ENCODE measurements at places on chromosomes 1 and 21.
A peak's percentile ranks its signal among the peaks of the same experiment; 100 is the strongest.

DNA sequence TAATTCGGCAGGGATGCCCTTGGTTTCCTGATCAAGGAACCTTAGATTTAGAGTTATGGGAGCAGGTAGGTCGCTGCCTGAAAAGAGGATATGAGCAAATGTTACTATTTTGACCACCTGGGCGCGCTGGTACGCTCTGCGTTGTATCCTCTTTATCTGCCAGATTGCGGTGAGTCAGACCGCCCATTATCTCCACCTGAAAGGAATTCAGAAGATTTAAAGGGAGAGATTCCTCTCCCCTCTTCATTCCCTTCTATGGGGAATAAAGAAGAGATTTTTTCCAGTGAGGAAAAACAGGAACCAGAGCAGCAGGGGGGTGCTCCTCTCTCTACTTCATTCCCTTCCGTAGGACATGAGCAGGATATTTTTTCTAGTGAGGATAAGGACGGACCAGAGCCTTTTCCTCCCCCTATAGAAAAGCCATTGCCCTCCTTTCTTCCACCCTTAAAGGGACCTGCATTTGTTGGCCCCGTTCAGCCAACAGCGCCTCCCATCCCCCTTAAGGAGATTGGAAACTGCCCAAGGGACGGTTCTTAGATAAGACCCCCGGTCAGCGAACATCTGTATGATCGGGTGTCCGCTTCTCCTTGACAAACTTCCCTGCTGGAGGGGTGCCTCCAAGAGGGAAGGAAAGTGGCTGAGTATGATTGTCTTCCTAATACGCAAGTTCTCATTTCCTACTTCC, 34.1 kb downstream of the CLCA1 start:
- no peak for DNase-seq

- no peak for DNase-seq
These were observed 7.5 kb downstream of the PPP1R12B start for GRCh38 chr1:202355944-202356553.

GRCh38 chr1:183138301-183138700, 47.8 kb upstream of the LAMC2 start:
- no peak for DNase-seq

GRCh38 chr1:105700723-105701122, 1355.8 kb upstream of the PRMT6 start:
- DNase-seq, result no peak

- DNase-seq, result no peak
These were observed 29.1 kb upstream of the LRRC8C start for GRCh38 chr1:89603651-89604413.

DNA sequence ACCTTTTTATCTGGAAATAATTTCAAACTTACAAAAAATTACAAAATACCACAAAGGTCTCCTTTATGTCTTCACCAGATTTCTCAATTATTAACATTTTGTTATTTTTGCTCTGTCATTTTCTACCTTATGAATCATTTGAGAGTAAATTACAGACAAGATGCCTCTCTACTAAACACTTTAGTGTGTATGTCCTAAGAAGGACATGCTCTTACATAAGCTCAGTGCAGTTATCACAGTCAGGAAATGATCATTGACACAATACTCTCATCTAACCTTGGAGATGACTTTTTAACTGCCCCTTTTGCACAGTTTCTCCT, 378.9 kb upstream of the RUNX1 start:
- DNase-seq, result no peak

DNA sequence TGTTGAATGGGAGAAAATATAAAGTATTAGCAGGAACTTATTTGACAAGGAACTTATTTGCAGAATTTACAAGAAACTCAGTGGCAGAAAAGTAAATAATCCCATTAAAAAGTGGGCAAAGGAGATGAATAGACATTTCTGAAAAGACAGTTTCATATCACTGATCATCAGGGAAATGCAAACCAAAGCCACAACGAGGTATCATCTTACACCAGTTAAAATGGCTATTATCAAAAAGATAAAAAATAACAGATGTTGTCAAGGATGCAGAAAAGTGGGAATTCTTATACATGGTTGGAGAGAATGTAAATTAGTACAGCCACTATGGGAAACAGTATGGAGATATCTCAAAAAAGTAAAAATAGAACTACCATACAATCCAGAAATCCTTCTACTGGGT, 61.0 kb downstream of the SYT14 start:
- no peak for DNase-seq

DNA sequence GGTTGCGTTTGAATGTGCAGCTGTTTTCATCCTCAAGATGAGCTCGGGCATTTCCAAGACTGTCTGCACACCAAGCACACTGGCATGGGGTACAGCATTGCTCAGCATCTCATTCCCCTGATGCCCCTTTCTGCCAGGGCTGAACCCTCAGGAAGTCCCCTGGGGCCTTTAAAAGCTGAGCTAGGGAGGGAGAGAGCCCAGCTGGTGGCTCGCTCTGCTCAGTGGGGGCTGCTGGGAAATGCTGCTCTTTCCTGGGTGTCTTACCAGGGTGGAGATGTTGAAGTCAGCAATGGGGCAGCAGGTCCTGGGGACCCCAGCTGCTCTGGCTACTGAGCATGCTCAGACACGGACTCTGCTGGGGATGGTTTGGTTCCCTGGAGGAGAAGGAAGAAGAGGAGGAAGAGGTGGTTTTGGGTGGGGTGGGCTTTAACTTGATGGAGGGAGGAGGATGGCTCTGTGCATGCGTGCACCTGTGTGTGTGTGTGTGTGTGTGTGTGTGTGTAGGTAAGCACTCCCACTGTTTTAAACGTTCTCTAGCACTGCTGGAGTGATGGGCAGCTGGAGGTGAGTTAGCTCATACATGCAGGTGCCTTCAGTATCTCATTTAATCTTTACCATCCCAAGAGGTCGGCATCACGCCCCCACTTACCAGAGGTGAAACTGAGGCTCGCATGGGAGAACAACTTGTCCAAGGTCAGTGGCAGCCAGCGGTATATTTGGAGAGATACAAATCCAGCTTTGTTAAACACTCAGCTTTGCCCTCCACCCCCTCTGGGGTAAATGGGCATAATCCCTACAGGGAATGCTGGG, 40.9 kb downstream of the ACTL8 start:
- DNase-seq, result no peak

GRCh38 chr21:18318156-18318555, 73.5 kb downstream of the CHODL start:
- no peak for DNase-seq

DNA sequence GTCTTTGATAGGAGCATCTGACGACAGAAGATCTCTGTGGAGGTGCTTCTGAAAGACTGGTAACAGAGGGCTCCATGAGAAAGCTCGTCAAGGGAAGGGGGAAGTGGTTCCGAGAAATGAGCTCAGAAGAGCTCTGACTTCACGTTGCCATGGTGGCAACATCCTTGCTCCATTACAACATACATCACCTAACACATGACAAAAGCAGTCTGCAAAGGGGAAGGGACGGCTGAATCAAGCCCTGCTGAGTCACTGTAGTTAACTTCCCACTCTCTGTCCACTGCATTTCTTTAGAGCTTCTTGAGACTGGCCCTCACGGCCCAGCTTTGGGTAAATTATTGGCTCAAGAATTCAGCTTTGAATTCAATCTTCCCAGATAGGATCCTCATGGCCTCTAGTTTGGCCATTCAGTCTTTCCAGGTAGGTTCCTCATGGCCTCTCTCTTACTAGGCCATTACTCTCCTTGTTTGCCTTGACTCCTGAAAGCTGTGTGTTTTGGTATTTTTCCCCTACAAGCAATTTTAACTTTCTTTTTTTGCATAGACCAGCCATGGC, 88.0 kb upstream of the ZNF648 start:
- DNase-seq, result no peak

DNA sequence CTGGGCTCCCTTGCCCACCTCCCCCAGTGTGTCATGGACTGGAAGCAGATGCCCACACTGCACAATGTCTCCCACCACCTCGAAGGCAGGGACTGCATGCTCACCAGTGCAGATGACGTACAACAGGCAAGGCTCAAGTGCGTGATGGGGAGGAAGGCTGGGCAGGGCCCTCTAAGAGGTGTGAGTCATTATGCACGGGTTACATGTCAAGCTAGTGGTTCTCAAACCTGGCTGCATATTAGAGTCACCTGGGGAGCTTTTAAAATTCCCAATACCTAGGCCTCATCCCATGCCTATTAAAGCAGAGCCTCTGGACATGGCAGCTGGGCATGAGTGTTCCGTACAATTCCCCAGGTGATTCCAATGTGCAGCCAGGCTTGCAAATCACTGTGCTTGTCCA, 137.9 kb upstream of the NGF start:
- DNase-seq, result no peak

DNA sequence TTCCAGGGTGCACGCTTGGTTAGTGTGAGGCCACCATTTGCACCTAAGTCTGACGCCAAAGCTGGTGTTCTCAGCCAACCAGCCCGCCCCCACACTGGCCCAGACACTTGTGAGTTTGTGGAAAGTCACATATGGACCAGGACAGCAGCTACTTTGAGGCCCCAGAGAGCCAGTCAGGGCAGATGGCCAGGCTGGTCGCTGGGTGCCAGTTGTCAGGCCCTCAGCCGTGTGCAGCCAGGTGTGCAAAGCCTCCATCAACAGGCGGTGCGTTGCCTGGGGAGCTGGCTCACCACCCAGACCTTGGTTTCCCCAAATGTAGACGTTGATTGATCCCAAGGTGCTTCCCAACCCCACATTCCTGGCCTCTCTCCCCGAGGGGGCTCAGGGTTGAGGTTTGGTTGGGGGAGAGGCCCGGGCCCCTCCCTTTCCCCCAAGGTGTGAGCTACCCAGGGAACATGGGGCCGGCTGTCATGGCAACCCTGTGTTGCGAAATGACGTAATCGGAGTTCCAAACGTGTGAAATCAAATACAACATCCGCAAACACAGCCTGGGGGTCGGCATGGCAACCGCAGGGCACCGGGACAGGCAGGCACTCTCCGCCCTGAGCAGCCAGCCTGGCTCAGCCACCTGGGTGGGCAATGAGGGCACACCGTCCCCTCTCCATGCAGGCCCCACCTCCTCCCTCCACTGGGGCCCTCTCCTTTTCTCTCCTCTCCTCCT, 42.2 kb upstream of the WNT4 start:
- no peak for DNase-seq

- DNase-seq, result no peak
These were observed 10.6 kb downstream of the CACNA1E start for GRCh38 chr1:181493885-181494284.

DNA sequence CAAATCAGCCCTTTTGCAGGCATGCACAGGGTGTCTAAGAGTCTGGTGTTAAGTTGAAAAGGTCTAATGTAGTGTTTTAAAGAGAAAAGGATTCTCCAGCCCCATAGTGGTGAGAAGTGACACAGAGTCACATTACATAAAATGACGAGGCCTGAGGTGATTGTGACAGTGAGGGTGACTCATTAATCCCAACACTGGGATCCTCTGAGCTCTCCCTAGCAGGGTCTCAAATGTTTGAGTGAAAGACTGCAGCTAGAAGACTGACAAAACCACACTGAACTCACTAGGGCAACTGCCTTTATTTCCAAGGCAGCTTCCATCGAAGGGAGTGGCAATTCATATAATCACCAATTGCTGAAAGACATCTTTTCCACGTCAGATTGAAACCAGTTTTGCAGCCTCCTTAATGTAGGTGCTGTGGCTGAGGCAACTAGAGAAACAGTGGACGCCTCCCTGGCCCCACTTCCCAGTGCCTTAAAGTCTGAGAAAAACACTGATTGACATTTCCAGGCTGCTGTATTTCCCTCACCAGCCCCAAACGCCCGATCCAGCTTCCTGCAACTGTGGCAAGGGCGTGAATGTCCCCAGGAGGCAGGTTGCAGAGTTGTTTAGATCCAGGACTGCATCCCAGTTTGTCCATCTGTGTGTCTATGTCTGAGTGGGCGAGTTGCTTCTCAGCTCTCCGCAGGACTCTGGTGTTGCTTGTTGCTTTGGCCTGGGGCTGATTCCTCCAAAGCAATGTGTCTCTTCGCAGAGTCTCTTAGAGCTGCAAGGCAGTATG, 81.4 kb downstream of the RUNX1 start:
- DNase-seq, result no peak

- DNase-seq, result no peak
These were observed 136.2 kb downstream of the SLC35F3 start for GRCh38 chr1:234040446-234041317.

- DNase-seq, result no peak
These were observed 12.2 kb upstream of the CLSTN1 start for GRCh38 chr1:9835758-9836631.

- no peak for DNase-seq
These were observed 7.1 kb upstream of the DIPK1A start for GRCh38 chr1:92968138-92969032.

- no peak for DNase-seq
These were observed 11.1 kb upstream of the TGFBR3 start for GRCh38 chr1:91897016-91897415.

DNA sequence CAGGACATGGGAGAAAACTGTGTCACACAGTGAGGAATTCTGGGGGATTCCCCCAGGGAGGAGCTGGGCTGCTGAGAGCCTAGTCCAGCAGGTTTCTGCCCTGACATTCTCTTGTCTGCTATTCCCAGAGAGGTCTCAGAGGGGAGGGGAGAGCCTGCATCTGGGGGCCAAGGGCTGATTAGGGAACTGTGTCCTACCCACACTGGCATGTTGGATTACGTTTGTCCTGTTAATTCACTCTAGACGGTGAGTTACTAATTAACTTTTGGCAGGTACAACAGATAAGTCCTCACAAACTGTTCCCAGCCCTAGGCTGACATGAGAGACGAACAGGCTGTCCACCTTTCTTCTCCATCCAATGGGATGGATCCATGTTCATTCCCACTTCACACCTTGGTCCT, 2.6 kb upstream of the SH3BGRL3 start:
- no peak for DNase-seq

- DNase-seq, result no peak
These were observed 58.9 kb downstream of the WLS start for GRCh38 chr1:68173283-68173935.

GRCh38 chr21:17422931-17423330, 89.9 kb upstream of the CXADR start:
- no peak for DNase-seq

- DNase-seq, result peak; percentile 22
These were observed 47.5 kb upstream of the CRNN start for GRCh38 chr1:152461544-152461943.

DNA sequence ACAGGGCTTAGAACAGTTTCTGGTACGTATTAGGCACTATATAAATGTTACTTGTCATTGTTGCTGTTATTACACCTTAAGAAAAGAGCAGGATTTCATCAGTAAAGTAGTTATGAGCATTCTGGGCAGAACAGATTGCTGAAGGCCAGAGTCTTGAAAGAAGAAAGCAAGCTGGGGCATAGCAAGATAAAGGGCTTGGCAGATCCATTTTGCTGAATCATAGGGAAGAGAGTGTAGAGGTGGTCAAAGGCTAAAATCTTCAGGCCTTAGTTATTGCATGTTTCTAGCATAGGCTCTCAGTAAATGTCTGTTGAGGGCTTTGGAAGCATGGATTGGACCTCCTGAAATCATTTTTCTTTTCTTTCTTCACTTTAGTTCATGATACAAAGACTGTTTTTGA, 67.5 kb downstream of the PLA2G4A start:
- DNase-seq, result no peak

DNA sequence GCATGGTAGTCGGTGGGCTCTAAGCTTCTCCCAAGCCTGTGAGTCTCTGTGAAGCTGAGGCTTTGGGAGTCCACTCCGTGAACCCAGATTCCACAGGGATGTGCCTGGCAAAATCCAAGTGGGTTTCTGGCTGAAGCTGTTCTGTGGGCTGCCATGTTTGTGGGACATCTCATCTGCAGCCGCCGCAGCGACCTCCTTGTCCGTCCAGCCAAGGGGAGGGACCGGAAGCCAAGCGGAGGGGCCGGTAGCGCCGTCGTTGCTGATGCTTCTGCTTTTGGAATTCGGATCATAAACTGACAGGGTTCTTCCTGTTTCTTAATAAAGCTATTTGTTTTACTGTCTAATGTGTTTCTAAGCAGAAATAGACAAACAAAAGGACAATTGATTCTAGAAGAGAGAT, 13.3 kb downstream of the KIF26B start:
- DNase-seq, result no peak

GRCh38 chr1:178768423-178768822, 43.4 kb downstream of the RALGPS2 start:
- no peak for DNase-seq
